ENCODE measurements at places on chromosomes 7 and 10.

- DNase-seq = no peak
These were observed 125.9 kb upstream of the HPS1 start for GRCh38 chr10:98572594-98572993.

- DNase-seq = no peak
These were observed 111.8 kb upstream of the GPR141 start for GRCh38 chr7:37571806-37572205.

DNA sequence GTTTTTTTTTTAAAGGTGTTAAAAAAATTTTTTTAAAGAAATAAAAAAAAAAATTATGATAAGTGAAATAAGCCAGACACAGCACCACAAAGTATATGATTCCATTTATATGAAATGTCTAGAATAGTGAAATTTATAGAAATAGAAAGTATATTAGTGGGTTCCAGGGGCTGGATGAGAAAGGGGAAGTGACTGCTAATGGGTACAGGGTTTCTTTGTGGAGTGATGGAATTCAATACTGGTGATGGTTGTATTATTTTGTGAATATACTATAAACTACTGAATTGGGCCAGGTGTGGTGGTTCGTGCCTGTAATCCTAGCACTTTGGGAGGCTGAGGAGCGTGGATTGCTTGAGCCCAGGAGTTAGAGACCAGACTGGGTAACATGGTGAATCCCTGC, 82.2 kb downstream of the KBTBD2 start:
- DNase-seq = no peak

- DNase-seq = no peak
These were observed 869 bp downstream of the PSAP start for GRCh38 chr10:71850021-71850742.

DNA sequence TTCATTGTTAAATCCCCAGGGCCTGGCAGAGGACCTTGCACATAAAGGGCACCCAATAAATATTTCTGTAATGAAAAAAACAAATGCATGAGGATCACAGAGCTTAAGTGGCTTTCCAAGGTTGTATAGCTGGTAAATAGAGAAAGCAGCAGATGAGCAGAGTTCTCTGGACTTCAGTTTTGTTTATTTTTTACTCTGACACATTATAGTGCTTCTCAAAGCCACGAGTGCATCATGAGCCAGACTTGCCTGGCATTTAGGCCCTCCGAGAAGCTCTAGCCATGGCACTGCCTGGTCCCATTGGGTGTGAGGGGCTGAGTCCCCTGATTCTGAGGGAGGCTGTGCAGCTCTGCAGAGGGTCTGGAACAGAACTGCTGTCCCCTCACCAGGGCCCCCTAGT, 87.2 kb upstream of the ZNF32 start:
- peak; percentile 40 for DNase-seq

DNA sequence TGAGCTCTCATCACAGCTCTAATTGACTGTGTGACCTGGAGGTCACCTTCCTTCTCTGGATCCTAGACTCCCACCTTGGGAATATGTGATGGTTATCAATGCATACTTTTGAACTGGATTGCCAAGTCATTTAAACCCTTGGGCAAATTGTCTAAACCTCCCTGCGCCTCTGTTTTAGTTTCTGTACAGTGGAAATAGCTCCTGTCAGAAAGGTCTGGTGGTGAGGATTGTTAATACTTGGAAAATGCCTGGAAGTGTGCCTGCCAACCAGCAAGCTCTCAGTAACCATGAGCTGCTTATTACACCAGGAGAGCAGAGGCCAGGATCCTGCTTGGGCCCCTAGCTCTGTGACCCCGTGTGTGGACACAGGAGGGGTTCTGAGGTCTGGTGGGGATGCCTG, 108.7 kb upstream of the PPIF start:
- DNase-seq = peak; percentile 25

DNA sequence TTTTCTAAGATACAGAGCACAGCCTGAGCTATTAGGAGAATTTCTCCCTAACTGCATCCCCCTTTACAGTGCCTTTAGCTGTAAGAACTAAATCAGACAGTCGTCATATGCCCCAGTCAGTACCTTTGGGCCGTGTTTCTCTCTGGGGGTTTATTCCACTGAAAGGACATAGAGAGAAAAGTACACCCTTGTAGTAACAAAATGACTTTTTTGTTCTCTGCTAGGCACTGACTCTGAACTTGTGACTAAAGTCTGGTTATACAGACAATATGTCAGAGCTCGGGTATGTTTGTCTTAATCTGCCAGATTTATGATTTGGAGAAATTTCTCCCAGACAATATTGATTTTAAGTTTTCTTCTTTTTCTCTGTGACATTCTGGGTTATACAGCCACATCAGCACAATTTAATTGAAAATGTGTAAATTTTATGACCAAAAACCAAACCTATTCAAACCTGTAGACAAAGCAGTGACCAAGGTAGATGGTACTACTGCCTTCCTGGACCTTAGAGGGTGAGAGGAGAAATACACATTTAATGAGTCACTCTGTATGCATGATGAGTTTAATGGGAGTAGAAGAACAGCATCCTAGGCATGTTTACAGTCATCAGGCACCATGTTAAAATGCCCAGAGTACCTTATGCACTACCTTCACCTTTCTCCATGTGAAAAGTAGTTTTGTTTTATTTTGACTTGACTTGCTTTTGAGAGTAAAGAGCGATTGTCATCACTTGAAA, 156.1 kb upstream of the PLXDC2 start:
- DNase-seq = peak; percentile 10

GRCh38 chr10:29557665-29558064, 77.1 kb downstream of the SVIL start:
- DNase-seq = no peak

- DNase-seq = no peak
These were observed 1060.7 kb upstream of the GHITM start for GRCh38 chr10:83078645-83079044.

DNA sequence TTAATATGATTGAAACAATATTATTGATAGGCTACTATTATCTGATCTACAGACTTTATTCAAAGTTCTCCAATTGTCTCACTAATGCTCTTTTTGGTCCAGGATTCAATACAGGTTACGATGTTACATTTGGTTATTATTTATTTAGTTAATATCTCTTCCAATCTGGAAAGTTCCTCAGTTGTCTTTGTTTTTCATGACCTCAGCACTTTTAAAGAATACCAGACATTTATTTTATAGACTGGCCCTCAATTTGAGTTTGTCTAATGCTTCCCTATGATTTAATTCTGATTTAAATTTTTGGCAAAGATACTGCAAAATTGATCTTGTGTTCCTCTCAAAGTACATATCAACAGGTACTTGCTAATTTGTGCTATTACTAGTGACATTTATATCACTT, 937.4 kb downstream of the KCNMA1 start:
- no peak for DNase-seq

GRCh38 chr10:5305374-5305773, 59.4 kb upstream of the UCN3 start:
- DNase-seq = peak; percentile 44

GRCh38 chr7:106679153-106679931, 18.4 kb upstream of the CCDC71L start:
- peak; percentile 68 for DNase-seq

DNA sequence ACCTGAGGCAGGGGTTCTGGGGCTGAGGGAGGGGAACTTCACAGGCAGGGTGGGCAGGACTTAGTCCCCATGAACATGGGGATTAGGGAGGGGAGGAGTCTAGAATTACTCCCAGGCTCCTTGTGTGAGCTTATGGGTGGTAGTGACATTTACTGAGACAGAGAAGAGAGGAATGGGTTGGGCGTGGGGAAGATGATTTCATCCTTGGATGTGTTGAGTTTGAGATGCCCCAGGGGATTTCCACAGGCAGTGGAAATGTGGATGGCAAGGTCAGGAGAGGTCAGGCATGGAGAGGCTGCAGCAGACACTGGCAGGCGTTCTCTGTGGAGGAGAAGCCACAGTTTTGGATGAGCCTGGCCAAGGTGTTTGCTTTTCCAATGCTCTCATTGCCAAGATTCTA, 26.4 kb upstream of the GSDME start:
- peak; percentile 60 for DNase-seq

DNA sequence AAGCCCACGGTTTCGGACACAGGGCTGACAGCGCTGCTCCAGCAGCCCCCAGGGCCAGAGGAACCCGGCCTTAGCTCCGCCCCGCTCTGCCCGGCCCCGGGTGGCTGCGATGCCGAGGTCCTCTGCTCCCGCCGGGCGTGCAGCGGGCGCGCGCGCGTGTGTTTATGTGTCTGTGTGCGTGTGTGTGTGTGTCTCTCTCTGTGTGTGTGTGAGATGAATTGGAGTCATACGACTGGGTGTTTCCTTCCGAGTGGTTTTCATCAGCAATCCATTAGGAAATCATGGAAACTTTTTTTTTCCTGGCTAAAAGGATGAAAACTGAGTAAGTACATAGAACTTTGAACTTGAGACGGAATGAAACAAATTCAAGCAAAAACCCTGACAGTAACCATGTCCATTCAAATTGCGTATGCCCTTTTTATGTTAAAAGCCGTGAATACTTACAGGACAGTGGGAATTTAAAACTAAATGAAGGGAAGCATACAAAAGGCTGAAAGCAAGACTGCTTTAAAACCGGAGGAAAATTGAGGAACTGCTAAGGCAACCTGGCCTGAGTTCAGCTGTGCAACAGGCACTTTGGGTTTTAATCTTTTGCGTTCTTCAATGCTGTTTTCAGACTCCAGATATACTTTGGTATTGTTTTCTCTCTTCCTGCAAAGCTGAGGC, at the start of gene CPED1:
CPED1 (plus strand) TSS at position 121 of the 666 bp plus-strand sequence. CDS start 911 bp downstream, outside the sequence.
- peak; percentile 76 for DNase-seq

DNA sequence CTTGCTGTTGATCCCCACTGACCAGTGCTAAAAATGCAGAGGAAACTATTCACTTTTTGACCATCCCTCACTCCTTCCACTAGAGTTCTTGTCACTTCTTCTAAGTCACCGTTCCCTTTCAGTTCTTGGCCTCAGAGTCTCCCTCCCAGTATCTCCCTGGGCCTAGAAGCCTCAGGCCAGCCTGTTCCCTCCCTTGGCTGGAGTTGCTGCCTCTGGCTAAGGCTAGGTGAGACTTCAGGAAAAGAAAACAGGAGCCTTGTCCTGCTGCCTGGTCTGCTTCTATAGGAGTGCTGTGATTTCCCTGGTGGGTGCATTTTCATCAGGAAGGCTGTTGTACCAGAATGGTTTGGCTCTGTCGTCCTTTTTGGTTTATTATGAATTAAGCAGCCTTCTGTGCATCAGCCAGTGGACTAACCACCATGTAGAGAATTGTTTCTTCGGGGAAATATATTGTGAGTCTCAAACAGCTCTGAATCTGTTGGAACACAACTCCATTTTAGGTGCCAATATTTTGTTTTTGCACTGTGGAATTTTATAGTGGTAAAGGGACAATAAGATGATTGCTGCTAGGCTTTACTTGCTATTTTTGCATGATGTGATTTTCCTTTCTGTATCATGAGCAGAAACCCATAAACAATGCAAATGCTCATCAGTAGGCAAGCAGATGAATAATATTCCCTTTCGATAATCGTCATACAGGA, 233.4 kb upstream of the FZD1 start:
- DNase-seq = no peak

GRCh38 chr10:122141821-122142640, 129.1 kb upstream of the BTBD16 start:
- DNase-seq = peak; percentile 54

- DNase-seq = no peak
These were observed 206.8 kb downstream of the VTI1A start for GRCh38 chr10:112653851-112654250.

DNA sequence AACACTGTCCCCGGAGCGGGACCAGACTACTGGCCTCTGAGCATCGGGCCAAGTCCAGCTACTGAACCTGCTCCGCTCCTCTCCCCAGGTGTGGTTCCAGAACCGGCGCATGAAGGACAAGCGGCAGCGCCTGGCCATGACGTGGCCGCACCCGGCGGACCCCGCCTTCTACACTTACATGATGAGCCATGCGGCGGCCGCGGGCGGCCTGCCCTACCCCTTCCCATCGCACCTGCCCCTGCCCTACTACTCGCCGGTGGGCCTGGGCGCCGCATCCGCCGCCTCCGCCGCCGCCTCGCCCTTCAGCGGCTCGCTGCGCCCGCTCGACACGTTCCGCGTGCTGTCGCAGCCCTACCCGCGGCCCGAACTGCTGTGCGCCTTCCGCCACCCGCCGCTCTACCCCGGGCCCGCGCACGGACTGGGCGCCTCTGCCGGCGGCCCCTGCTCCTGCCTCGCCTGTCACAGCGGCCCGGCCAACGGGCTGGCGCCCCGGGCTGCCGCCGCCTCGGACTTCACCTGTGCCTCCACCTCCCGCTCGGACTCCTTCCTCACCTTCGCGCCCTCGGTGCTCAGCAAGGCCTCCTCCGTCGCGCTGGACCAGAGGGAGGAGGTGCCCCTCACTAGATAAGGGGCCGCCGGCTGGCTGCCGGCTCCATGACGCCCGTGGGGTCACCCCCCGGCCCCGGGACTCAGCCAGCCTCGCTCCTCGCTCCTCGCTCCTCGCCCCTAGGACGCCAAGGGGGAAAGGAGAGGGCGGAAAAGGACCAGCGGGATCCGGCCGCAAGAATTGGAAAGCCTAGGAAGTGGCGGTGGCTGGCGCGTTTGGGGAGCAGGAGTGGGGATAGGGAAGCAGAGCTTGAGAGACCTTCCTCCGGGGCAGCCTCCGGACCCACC, 3.4 kb downstream of the EVX1 start:
- peak; percentile 33 for DNase-seq

- DNase-seq = no peak
These were observed 208.1 kb upstream of the TCF7L2 start for GRCh38 chr10:112741830-112742402.

GRCh38 chr7:996079-996872, 13.3 kb downstream of the CYP2W1 start:
- DNase-seq = no peak

DNA sequence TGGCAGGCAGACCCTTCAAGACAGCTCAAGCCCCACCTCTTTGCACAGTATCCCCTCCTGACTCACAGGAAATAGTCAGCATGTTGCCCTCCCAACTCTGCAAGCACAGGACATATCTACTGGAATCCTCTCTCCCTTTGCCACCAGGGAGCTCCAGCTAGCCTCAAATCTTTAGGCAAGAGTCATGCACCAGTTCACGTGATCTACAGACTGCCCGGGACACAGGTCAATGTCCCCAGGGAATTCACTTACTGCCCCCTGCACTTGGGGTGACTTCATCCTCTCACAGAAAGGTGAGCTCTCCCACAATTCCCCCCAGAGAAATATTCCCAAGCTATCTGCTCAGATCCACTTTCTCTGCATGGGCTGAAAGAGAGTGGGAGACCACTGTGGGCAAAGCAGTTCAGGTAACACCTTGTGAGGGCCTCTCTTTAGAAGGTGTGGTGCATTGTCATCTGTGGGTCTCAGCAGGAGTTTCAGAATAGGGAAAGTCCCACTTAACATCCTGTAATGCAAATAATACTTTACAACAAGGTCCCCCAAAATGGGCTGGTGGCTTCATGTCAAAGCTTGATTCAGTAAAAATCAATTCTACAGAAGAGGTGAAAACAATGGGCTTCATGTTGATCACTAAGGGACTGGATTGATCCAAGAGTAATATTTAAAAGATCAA, 129.9 kb downstream of the NOC3L start:
- DNase-seq = peak; percentile 23

- DNase-seq = no peak
These were observed 827.4 kb upstream of the PHF14 start for GRCh38 chr7:10146271-10146670.

- DNase-seq = no peak
These were observed 170.8 kb upstream of the TCF7L2 start for GRCh38 chr10:112779025-112779770.

GRCh38 chr7:137667633-137668387, 179.0 kb downstream of the DGKI start:
- peak; percentile 95 for DNase-seq

Data from EL (cell line).